ENCODE measurements at places on chromosomes 7 and 10.

DNA sequence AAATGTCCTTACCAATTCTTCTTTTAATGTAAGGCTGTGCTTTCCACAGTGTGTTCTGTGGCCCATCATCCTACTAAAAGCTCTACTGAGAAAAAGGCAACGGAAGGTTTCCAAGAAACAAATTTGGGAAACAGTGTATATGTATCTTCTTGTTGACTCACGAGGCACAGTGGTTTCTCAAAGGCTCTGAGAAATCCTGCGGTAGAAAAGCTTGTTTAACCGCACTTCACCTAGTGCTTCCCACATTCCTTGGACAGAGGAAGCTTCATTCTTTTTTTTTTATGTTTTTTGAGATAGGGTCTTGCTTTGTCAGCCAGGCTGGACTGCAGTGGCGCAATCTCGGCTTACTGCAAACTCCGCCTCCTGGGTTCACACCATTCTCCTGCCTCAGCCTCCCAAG lies 84.5 kb downstream of the TACC2 start:
- DNase-seq, result no peak

- DNase-seq, result no peak
Measured at GRCh38 chr10:52027055-52027705, 286.9 kb upstream of the DKK1 start.

DNA sequence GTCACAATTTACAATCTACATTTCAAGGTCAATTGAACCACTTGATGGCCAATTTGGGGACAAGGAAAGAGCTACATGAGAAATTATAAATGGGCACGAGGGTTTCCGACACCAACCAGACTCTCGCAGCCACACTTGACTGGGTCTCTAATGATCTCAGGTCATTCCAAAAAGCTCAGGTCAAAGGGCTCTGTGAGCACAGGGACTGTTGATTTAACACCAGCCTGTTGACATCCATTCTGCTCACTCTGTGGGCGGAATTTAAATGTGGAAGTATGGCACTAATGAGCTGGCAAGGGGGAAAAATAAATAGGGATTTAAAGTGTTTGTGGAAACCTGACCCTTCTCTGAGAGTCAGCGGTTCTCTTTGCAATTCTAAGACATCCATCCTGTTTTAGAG lies 810.7 kb upstream of the AUTS2 start:
- no peak for DNase-seq

- DNase-seq, result no peak
Measured at GRCh38 chr7:134104166-134104565, 23.0 kb upstream of the LRGUK start.

DNA sequence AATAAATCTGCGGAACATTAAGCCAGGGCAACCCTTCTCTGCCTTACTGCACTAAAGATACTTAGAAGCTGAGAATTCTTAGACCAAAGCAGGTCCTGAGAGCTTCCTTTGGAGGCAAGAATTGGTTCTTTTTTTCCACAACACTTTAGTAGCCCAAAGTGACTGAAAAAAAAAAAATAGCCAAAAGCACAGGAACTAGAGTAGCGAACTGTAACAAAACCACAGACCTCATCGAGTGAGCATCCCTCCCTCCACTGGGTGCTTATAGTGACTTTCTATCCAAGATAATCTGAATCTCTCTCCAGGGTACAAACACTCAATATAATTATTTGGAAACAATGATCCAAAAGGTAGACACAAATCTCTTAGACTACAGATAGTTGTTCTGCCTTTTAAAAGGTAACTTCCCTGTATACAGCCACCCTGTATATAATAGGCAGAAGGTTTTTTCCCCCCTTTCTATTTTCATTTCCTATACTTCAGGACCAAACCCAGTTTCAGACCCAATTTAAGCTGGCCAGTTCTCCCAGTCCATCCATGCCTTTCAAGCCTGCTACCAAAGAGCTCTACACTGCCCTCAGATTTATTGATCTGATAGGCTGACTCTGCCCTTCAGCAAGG lies 31.6 kb upstream of the KCNIP2 start:
- no peak for DNase-seq

DNA sequence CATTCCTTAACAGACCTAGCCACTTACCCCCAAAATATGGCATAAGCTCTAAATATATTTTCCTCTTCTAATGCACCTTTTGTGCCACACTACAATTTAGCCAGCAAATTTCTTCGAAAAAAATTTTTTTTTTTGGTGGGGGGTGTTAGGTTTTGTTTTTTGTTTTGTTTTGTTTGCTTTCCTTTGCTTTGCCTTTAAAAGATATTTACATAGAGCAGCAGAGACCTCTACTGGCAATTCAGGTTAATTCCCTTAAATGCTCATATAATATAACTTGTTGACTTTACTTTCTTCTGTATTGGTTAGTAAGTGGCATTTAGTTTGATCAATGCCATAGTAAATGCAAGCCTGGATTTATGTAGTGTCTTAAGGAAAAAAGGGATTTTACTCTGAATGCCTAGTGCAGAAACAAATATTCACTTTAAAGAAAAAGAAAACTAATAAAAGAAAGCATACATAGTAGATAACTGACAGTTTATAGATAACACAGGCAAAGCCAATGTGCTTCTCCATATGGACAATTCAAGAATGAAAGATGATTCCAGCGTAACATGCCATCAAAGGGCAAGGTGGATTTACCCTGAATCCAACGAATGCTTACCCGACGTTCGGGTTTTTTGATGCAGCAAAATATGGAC lies 1250.6 kb downstream of the GATA3 start:
- no peak for DNase-seq

All from activated CD4-positive, alpha-beta T cell treated with anti-CD3 and anti-CD28 coated beads for 24 hours (primary cell).